ENCODE measurements at places on chromosomes 7 and 10.

GRCh38 chr7:90536449-90536848 lies 59.7 kb upstream of the CDK14 start:
- peak; percentile 15 for DNase-seq

GRCh38 chr7:107394831-107395230 lies 75.0 kb upstream of the GPR22 start:
- no peak for DNase-seq

GRCh38 chr10:103145860-103146466 lies 47.1 kb downstream of the NT5C2 start:
- peak; percentile 67 for DNase-seq

DNA sequence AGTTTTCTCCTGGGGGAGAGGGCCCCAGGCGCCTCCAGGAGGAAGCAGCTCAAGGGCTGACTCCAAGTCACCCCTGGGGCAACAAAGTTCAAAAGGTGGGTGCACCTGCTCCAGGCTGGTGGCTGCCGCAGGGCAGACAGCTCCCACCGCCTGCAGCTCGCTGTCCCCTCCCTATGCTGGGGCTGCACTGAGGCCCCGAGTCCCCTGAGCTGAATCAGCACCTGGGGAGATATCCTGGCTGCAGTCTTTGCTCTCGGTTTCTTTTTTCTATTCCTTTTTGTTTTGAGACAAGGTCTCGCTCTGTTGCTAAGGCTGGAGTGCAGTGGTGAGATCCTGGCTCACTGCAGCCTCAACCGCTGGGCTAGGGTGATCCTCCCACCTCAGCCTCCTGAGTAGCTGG lies 183.4 kb downstream of the DNAJB6 start:
- no peak for DNase-seq

DNA sequence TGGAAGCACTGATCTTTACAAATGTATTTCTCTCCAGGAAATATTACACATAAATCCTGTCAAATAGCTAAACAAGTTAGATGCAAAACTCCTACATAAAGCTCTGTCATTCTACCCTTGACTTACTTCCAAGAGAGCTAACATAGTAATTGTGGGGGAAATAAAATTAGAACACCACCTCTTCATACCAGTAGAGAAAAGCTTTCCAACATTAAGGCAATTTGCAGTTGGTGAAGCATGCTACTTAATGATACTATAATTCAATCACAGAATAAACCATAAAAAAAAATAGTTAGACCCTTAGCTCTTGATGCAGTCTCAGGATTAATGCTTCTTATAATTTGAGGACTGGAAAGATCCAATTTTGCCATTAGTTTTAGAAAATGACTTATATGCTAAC lies 35.2 kb downstream of the SEMA3A start:
- no peak for DNase-seq

DNA sequence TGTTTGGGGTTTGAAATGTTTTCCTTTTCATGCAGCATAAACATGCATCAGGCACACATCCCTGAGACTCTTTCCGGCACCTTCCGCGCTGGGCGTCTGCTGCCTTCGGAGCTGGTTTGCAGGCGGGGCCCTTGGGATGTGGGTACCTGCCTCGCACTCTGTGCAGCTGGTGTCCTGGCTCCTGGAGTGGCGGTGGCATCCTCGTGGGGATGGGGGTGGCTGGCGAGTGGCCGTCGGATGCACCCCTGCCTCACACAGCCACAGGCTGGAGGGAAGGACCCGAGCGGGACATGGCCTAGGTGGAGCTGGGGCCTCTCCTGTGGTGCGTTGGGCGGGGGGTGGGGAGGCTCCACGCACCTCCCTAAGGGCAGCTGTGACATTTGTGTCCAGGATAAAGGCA lies 68.5 kb upstream of the ADGRA1 start:
- no peak for DNase-seq

GRCh38 chr7:4159154-4159501 lies 523.0 kb upstream of the FOXK1 start:
- DNase-seq: no peak

GRCh38 chr7:7103343-7104313 lies 78.7 kb upstream of the C1GALT1 start:
- DNase-seq: peak; percentile 91

- DNase-seq: peak; percentile 15
These were observed 425.4 kb downstream of the RPS24 start for GRCh38 chr10:78458983-78459638.

GRCh38 chr7:27295236-27295635 lies 52.6 kb downstream of the EVX1 start:
- DNase-seq: no peak

- peak; percentile 78 for DNase-seq
These were observed 39.1 kb upstream of the FGL2 start for GRCh38 chr7:77238703-77239136.

- DNase-seq: peak; percentile 71
These were observed 493.4 kb downstream of the TNS3 start for GRCh38 chr7:47088329-47089067.

GRCh38 chr7:133344275-133344674 lies 91.4 kb downstream of the EXOC4 start:
- DNase-seq: peak; percentile 45

- no peak for DNase-seq
These were observed 43.4 kb upstream of the ITGB8 start for GRCh38 chr7:20287317-20287716.

GRCh38 chr10:24197263-24197662 lies 11.7 kb upstream of the KIAA1217 start:
- DNase-seq: no peak

DNA sequence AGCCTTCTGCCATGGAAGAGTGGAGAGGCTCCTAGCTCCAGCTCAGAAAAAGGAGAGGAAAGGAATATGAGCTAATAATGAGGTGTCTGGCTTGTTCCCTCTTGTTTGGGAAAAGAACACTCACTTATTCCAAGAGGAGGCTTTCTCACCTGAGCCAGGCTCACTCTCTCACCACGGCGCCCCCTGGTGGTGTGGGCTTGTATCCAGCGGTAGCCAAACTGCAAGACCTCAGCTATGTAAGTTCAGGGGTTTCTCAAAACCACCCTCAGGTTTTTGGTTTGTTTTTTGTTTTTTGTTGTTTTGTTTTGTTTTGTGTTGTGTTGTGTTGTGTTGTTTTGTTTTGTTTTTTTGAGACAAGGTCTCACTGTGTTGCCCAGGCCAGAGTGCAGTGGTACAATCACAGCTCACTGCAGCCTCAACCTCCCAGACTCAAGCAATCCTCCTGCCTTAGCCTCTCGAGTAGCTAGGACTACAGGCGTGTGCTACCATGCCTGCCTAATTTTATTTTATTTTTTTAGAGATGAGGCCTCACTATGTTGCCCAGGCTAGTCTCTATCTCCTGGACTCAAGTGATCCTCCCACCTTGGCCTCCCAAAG lies 124.0 kb downstream of the TMEM130 start:
- DNase-seq: peak; percentile 80

GRCh38 chr10:117626228-117626627 lies 83.7 kb downstream of the EMX2 start:
- DNase-seq: no peak

DNA sequence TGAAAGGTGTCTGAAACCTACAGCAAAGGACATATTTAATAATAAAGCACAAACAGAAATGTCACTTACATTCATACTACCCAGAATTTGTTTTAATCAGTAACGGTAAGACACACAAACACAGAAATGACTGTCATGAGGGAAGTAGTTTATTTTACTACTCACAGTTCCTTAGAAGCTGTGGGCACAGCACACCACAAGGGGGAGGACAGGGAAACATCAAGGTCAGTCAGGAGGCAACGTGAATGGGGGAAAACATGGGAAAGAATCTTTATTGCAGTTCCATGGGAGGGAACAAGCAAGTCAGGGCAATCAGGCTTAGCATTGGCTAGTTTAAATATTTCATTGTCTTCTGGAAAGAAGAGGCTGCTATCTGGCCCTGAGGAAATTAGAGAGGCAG lies 123.8 kb upstream of the PDSS1 start:
- peak; percentile 28 for DNase-seq

DNA sequence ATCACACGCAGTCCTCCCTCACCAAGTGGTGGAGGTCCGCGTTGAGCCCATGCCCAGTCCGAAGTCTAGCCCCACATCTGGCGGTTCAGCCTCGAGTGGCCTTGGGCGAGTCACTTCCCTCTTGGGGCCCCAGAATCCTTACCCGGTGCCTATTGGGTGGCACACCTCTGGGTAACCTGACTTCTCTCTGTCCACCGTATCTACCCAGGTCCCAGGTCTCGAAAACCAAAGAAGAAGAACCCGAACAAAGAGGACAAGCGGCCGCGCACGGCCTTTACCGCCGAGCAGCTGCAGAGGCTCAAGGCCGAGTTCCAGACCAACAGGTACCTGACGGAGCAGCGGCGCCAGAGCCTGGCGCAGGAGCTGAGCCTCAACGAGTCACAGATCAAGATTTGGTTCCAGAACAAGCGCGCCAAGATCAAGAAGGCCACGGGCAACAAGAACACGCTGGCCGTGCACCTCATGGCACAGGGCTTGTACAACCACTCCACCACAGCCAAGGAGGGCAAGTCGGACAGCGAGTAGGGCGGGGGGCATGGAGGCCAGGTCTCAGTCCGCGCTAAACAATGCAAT lies 4.3 kb downstream of the EN2 start:
- no peak for DNase-seq

DNA sequence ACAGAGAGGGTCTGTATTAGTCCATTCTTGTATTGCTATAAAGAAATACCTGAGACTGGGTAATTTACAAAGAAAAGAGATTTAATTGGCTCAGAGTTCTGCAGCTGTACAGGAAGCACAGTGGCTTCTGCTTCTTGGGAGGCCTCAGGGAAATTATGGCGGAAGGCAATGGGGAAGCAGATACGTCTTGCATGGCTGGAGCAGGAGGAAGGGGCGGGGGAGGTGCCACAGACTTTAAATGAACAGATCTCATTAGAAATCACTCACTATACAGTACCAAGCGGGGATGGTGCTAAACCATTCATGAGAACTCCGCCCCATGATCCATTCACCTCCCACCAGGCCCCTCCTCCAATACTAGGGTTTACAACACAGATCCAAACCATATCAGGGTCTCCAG lies 3.7 kb upstream of the CALU start:
- peak; percentile 51 for DNase-seq

DNA sequence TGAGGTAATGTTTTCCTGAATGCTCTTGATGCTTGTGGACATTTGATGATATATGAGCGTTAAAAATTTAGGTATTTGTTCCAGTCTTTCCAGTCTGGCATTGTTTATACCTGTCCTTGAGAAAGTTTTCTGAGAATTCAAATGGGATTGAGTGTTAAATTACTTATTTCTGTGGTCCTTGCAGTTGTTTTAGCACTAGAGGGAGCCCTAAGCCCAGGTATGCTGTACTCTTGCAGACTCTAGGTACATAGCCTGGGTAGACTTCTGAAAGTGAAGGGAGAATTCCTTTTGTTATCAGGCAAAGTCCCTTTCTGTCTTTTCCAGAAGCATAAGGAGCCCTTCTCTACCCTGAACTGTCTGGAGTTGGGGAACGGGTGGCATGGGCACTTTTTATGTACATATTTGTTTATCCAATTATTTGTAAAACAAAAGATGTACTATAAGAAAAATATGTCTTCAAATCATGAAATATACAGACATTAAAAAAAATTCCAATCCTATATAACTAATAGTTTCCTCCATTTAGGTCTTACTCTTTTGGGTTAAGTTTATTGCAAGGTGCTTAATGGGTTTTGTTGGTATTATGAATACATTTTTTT lies 262.1 kb downstream of the ATRNL1 start:
- peak; percentile 77 for DNase-seq

GRCh38 chr7:133134810-133135209 lies 52.9 kb upstream of the CHCHD3 start:
- peak; percentile 13 for DNase-seq

GRCh38 chr10:70726909-70727495 lies 54.7 kb downstream of the ADAMTS14 start:
- DNase-seq: no peak

GRCh38 chr10:26502986-26503385 lies 64.8 kb downstream of the APBB1IP start:
- DNase-seq: no peak

DNA sequence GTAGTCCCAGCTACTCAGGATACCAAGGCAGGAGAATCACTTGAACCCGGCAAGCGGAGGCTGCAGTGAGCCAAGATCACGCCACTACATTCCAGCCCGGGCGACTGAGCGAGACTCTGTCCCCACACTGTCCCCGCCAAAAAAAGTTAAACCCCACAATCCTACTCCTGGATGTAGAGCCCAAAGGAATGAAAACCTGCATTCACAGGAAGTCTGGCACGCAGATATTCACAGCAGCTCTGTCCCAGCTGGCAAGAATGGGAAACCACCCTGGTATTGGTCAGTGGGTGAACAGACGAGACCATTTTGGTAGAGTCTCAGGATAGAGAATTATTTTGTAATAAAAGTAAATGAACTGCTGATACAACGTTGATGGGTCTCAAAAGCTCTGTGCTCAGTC lies 225.2 kb downstream of the MAD1L1 start:
- DNase-seq: no peak

DNA sequence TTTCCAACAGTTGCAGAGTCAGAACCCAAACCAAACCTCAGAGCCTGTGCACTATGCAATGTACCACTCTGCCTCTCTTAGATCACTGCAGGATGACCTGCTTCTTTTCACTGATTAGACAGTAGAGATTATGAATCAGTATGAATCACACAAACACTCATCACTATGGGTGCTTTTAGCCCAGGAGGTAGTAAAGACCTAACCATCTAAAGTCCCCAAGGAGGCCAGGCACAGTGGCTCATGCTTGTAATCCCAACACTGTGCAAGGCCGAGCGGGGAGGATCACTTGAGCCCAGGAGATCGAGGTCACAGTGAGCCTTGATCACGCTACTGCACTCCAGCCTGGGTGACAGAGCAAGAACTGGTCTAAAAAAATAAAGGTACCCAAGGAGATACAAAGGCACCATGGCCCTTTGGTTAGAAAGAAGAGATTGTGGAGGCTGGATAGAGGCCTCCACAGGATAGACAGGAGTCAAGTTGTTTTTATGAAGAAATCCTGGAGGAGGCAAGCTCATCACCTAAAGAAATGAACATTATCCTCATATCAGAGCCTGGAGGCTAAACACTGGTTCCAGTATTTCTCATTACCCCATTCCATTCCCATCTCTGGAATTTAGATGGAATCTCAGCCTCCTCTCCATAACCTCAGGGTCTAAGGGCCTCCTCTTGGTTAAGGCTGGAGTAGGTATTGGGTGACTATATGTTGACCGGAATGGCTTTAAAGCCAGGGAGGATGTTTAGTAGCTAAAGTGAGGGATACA lies 12.9 kb downstream of the SEC31B start:
- DNase-seq: no peak

GRCh38 chr7:14622559-14622958 lies 280.0 kb downstream of the DGKB start:
- no peak for DNase-seq

GRCh38 chr10:95864906-95865813 lies 42.6 kb upstream of the CC2D2B start:
- DNase-seq: peak; percentile 86

All from hematopoietic multipotent progenitor cell treated with erythropoietin and hydrocortisone succinate and interleukin-3 and kit ligand, for 4 days (in vitro differentiated cells).